Heart right ventricle (tissue), 16 donors: ENCODE measurements at places on chromosomes 1 and 21.
A peak's percentile ranks its signal among the peaks of the same experiment; 100 is the strongest.

DNA sequence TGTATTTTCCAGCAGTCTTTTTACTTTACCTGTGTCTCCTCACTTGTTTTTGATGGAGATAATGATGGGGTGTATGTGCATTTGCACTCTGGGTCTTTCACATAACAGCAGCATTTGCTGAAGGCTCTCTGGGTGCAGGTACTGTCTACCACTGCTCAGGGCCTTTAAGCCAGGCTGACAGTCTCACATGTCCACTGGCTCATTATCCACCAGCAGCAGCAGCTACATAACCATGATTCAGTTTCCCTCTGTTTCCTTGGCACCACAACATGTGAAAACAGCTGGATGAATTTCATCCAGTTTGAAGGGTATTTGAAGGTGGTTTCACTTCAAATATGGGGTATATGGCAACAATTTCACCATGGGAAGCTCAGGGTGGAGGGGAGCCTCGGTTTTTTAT, 41.2 kb upstream of the ROR1 start:
- DNase-seq, result no peak

DNA sequence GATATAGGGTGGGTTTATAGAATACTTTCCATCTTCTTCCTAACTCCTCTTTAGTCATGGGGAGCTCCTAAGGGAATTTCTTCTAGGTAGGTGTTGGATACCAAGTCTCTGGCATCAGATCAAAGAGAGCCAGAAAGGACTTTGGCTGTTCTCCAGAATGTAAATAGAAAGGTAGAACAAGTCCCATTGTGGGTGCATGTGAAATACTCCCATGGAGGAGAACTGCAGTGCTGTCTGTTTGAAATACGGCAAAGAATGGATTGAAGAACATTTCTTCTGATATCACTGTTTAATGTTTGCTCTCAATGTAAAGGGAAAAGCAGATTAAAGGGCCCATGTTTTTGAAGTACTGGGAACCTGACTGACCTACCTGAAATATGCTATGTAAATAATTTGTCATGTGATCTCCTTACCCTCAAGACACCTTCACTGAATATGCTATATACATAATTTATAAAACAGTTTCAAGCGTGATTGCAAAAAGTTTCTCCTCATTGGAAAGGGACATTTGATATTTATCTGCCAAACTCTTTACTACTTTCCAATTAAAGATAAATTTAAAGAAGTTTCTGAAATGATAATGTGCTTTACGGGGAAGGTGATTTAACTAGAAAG, 65.9 kb downstream of the LAMC1 start:
- DNase-seq, result no peak

DNA sequence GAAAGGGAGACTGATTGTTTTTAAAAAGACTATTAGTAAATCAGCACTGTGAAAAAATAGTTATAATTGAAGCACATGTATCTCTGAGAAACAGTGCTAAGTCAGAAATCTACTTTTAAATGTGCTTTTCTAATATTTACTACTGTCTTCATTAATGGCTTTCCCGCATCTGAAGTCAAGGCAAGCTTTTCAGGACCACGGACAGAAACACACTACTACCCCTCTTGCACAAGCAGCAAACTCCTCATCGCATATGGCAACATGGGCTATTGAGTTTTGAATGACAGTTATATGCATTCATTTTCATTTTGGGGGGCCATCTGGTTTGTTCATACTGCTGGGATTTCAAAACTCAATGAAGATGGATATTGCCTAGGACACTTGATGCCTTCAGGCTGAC, 433.4 kb upstream of the CAMK1G start:
- DNase-seq, result no peak

DNA sequence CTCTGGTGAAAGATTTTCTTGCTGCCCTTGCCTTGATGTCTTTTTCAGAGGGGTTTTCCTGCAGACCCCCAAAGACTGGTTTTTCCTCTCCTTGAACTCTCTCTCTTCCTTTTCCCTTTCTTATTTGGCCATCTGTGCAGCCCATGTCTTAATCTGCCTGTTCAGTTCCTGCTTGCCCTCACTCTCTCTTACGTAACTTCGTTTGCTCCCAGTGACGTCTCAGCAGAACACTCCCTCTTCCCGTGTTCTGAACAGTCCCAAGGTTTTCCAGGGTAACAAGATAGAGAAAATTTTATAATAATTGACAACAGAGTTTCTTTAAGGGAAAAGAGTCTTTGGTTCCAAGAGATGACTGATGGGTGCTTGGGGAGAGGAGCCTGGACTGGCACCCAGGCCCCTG, 109.1 kb upstream of the LMO4 start:
- no peak for DNase-seq

GRCh38 chr1:5906966-5907365, 85.3 kb downstream of the NPHP4 start:
- DNase-seq, result no peak

GRCh38 chr1:76835203-76835602, 32.1 kb upstream of the ST6GALNAC5 start:
- DNase-seq, result no peak

GRCh38 chr21:16792101-16792500, 720.7 kb upstream of the CXADR start:
- DNase-seq, result no peak

DNA sequence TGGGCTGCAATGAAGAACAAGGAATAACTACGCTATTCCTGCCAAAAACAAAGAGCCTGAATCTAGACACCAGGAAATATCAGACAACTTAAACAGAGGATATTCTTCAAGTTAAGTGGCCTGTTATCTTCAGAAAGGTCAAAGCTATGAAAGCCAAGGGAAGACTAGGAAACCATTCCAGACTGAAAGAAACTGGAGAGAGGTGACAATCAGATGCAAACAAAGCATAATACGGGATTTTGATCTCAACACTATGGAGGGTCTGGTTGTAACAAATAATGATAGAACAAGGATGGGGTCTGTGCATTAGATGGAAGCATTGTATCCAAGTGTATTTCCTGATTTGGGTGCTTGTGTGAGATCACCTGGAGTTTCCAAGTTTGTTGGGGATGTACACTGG, 2.7 kb downstream of the EPRS1 start:
- DNase-seq, result no peak

- peak; percentile 22 for DNase-seq
These were observed 50.4 kb upstream of the RIPK4 start for GRCh38 chr21:41817228-41817627.

GRCh38 chr1:22321917-22322316, 129.7 kb upstream of the ZBTB40 start:
- DNase-seq, result no peak

DNA sequence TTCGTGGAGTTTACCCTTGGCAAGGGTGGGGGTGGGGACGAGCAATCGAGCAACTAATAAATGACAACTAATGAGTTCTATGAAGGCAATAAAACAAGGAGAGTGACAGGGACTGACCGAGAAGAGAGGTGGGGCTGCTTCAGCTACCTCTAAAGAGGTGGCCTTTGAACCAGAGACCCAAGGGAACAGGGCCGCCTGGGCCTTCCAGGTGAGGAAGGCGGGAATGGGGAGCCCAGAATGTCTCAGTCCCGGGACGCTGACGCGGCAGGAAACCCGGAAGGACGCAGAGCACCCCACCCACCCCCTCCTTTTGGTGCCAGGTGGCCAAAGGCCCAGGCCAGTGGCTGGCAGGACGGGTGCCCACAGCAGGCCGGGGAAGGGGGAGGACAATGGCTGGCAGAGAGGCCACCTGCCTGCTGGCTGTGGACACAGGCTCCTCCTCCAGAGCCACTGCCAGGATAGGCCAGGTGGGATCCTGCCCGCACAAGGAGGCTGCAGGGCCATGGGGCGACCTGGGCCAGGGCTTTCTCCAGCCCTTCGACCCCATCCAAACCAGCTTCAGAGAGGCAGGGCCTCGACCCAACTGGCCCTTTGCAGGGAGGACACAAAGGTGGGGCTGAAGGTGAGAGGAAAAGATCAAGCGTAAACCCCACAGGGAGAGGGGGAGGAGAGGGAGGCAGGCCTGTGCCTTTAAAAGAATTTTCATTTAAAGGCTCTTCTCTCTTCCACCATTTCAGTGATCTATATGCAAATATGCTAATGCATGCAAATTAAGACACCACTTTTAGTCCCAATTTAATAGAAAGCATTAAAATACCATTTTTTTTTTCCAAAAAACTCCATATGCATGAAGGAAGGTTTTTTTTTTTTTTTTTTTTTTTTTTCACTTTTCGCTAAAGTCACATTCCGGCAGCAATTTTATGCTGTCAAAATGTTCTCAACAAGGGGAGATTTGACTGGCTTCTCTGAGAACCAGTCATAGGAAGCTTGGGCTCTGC, 58.1 kb downstream of the CASZ1 start:
- no peak for DNase-seq

DNA sequence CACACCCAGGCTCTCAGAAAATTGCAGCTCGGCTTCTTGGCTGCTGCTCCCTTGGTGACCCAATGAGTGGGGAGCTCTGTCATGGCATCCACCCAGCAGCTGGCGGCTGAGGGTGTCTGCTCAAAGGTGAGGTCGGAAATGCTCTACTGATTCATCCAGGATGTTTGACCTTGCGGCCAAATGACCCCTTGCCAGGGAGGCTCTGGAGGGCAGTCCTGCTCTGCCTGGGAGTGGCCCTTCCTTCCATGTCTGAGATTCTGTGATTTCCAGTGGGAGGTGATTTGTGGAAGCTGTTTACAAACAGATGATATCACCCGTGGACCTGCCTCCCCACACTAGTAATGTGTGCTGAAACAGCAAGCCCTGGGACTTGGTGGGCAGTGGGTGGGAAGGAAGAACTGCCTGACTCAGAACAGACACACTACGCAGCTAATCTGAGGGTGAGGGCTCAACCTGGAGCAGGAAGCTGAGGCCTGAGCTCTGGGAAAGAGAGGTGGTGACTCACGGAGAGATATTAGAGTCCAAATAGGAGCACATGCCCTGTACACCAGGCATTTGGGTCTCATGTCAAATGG, 3.0 kb downstream of the CRCT1 start:
- no peak for DNase-seq

DNA sequence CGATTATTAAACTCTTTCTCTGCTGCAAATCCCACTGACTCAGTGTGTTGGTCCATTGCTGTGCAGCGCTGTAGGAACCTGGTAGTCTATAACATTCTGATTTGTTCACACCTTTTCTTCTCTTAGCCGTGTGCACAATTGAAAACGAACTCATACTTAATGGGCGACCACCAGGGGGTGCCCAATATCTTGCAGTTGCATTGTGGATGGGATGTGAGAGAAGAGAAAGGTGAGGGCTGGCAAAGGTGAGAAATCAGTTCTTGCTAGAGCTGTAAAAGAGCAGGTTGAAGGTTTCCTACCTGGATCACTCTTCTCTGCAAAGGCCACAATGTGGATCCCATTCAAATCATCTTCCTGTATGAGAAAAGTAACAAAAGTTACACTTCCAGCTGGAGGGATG, 51.0 kb downstream of the CASQ2 start:
- no peak for DNase-seq

GRCh38 chr1:2109581-2110021, 59.4 kb downstream of the PRKCZ start:
- DNase-seq, result no peak

GRCh38 chr1:109917051-109917767, 6.6 kb downstream of the CSF1 start:
- no peak for DNase-seq

- no peak for DNase-seq
These were observed 10.9 kb downstream of the POMGNT1 start for GRCh38 chr1:46187106-46187869.
